ENCODE measurements at places on chromosomes 2 and 18.
A peak's percentile ranks its signal among the peaks of the same experiment; 100 is the strongest.

DNA sequence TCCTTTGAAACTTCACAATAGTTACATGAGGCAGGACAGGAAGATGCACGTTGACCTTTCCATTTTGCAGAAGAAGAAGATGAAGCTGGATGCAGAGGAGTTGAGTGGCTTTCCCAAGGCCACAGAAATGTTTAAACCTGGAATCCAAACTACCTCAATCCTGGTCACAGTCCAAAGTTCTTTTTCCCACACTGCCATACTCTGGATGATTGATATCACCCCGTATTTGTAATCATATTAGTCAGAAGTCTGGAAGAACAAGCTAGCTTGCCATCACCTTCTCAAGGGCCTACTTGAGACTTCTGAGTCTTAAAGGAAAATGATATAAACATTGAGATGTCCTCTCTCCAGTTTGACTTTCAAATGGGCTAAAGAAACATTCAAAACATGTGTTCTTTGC lies 190.1 kb downstream of the LNPK start:
- no peak for DNase-seq

GRCh38 chr2:134406311-134406710 lies 152.4 kb downstream of the MGAT5 start:
- DNase-seq = no peak

- no peak for DNase-seq
Observed at GRCh38 chr18:43160509-43160908, 45.0 kb upstream of the RIT2 start.

GRCh38 chr18:79750980-79751571 lies 46.7 kb upstream of the KCNG2 start:
- DNase-seq = no peak

DNA sequence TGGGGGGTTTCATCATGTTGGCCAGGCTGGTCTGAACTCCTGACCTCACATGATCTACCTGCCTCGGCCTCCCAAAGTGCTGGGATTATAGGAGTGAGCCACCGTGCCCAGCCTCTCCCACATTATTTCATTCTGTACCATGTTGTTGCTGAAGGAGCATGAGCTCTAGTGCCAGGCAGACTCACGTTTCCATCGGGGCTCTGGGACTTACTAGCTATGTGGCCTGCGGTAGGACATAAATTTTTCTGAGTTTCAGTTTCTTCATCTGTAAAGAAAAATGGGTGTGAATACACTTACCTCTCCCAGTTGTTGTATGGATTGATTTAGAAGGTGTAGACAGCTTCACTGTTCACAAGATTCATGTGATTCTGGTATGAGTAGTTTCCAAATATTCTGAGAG lies 30.8 kb upstream of the CCL20 start:
- no peak for DNase-seq

DNA sequence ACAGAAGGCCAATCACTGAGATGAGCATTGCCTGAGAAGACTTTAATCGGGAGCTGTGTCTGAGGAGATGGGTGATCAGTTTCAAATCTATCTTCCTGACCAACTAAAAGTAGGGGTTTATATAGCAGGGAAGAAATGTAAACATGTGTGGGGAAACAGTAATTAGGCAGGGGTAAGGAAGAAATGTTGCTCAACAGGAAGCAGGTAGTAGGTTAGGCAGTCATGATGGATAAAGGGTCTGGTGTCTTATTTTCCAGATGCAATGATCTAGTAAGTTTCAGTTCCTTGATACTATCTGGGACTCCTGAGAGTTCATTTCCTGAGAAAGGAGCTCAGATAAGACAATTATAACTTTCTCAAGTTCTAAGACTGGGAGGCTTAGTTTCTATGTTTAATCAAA lies 33.8 kb upstream of the DNAJC10 start:
- DNase-seq = no peak

- no peak for DNase-seq
Observed at GRCh38 chr2:30363406-30363805, 83.6 kb upstream of the LCLAT1 start.

- no peak for DNase-seq
Observed at GRCh38 chr2:9141091-9141667, 65.4 kb upstream of the ASAP2 start.

GRCh38 chr18:10053861-10054260 lies 140.0 kb downstream of the VAPA start:
- DNase-seq = no peak

- DNase-seq = no peak
Observed at GRCh38 chr2:73263540-73264331, 20.5 kb downstream of the FBXO41 start.

- no peak for DNase-seq
Observed at GRCh38 chr2:212015588-212015987, 523.0 kb downstream of the ERBB4 start.

- DNase-seq = no peak
Observed at GRCh38 chr2:41020358-41020757, 568.5 kb upstream of the SLC8A1 start.

DNA sequence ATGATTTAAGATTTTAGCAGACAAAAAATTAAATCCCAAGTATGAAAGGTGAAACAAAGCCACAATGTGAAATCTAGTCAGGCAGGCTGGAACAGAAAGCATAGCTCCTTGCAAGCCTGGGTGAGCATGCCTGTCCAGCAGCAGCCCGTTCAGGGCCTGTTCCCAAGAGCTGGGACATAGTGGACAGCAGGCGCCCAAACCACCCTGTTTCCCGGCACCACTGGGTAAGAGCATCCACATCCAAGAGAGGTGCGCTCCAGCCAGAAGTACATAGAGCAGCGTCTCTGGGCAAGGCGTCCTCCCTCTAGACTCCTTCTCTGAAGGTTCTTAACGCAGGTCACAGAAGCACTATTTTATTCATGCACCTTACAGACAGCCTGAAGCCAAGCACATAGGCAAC lies 80.8 kb downstream of the DNER start:
- DNase-seq = no peak

DNA sequence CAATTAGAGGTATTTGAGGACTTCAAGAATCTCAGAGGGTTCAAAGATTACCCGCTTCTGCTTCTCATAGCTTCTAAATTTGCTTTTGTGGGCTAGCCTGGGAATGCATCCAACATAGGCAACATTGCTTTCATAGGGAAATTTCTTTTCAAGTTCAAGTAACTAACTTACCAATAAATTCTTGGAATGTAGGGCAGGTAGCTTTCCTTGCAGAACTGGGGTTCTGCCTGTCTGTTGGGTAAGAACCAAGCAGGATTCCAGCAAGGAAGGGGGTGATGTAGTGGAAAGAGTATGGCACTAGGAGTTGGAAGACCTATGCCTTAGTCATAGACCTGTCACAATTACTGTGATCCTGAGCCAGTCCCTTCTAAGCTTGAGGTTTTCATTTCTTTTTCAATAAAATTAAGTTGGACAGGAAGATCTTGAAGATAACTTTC lies 164.1 kb downstream of the FHOD3 start:
- no peak for DNase-seq

GRCh38 chr2:29724282-29724681 lies 197.1 kb downstream of the ALK start:
- DNase-seq = no peak

DNA sequence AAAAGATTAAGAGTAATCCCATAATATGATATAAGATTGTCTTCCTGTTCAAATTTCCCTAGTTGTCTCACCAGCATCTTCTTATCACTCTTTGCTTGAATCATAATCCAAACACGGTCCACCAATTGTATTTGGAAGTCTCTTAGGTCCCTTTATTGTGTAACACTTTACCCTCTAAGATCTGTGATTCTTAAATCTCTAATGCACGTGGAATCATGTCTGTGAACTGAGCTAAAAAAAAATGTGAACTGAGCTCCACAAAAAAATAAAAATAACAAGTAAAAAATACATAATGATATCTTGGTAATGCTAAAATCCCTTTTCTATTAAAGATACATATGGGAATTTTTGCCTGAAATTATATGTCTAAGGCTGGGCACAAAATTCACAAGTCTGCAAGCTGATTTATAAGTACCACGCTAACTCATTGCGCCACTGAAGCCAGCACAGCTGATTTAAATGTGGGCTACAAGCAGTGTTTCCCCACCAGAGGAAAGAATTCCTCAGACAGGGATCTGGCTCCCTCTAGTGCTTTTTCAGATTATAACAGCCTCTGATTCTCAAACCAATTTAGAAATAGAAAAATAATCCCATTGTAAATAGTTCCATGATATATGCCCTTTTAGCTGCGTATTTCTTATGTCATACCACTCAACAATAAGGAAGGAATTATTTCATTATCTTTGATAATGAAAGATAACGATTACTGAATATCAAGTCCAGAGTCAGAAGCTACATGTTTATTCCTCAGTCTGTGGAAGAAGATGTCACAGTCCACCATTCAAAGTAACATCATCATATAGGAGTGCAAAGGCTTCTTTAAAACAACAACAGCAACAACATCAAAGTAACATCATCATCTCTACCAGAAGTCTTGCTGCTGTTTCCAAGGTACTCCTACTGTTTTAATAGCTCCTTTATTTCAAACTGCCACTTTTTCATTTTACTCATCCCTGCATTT lies 22.9 kb downstream of the RBM43 start:
- DNase-seq = peak; percentile 57

- DNase-seq = no peak
Observed at GRCh38 chr18:56995579-56996188, 151.2 kb upstream of the BOD1L2 start.

DNA sequence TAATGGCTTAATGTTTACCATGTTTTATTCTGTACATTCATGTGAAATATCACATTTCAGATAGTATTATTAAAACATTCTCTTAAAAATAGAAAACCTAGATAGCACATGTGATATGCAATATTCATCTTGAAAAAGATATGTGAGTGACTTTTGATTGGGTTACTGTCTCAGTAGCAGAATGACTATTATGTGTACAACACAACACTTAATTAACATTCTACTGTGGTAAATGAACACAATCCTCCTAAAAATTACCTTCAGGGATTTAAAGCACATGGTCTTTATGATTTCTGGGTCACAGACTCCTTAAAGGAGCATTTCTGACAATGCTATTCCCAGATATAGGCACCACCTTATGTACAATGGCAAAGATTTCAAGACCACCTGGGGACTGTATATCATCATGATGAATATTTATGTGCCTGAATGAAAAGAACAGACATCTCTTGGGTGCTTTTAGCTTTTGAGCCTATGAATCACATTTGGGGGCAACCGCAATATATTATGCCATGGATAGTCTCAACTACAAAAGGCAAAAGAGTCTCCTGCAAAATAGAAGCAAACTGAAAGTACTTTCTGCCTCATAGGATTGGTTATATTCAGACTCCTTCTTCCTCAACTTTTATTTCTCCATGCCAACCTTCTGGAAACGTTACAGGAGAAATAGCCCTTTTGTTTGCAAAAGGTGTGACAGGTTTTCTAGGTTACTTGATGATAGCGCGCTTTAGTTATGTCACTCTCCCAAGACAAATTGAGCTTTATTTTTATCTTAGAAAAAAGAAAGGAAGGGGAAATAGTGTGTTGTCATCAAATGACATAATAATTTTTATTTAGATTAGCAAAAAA lies 259.0 kb downstream of the CALCRL start:
- DNase-seq = no peak

DNA sequence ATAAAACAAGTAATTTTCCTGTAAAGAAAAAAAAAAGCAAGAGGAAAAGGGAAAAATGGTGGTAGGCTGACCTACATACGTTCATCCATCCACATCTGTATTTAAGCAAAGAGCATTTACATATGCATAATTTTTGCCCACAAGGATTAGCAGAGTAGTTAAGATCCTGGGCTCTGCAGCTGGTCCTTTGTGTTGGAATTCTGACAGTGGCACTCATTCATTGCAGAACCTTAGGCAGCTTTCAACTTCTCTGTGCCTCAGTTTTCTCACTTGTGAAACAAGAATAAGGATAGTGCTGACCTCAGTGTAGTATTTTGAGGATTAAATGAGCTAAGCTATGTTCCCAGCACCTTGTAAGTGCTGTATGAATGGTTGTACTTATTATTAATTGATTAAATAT lies 211.3 kb downstream of the ARL4C start:
- DNase-seq = no peak

- DNase-seq = no peak
Observed at GRCh38 chr2:47061944-47062678, 93.0 kb downstream of the STPG4 start.

DNA sequence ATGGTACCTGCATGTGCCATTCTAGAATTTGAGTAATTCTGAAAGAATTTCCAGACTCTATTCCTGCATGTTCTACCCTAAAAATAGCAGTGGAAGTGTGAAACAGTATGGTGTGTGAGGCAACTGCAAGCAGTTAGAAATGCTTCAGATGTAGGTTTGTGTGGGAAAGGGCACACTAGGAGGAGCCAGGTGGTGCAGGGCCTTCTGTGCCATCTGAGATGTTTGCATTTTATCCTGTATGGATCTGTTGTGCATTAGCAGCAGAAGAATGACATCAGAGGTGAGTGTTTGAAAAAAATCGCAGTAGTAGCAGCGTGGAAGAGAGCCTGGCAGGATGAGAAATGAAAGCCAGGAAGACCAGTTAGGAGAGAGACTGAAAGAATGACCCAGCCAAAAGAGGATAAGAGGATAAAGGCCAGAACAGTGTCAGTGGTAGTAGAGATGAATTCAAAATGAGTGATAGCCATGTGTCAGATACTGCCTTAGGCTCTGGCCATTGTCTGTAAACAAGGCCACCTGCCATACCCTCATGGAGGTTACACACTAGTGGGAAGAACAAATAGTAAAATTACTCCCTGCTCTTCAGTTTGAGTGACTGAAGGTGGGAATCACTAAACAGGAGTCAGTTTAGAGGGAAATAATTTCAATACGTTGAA lies 142.2 kb downstream of the PKP4 start:
- DNase-seq = no peak

GRCh38 chr18:74724186-74724585 lies 126.5 kb downstream of the ZNF407 start:
- no peak for DNase-seq

- DNase-seq = peak; percentile 7
Observed at GRCh38 chr2:44330801-44331200, 30.5 kb downstream of the PREPL start.

DNA sequence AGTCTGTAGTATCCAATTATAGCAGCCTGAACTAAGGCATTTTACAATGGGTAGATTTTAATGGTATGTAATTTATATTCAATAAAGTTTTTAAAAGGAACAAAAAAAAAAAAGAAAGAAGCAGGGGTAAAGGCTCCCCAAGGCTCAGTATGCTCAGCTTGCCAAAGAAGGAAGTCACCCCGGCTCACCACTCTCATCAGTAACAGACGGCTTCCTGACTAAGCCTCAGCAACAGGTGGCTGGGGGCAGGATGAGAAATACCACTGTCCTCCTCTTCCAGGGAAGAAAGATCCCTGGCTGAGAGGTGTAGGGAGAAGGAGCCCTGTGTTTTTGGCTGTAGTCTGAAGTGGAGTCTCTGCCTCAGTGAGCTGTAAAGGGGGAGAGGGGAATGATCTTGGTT lies 121.2 kb downstream of the ARHGEF4 start:
- no peak for DNase-seq

GRCh38 chr2:65198737-65199136 lies 28.9 kb upstream of the ACTR2 start:
- no peak for DNase-seq

GRCh38 chr2:176280867-176281658 lies 11.8 kb downstream of the MTX2 start:
- no peak for DNase-seq

GRCh38 chr2:145413261-145414030 lies 893.5 kb upstream of the ZEB2 start:
- DNase-seq = no peak

- DNase-seq = no peak
Observed at GRCh38 chr2:63886445-63886844, 44.7 kb downstream of the UGP2 start.

- DNase-seq = no peak
Observed at GRCh38 chr2:128474036-128474955, 155.6 kb upstream of the HS6ST1 start.
